NCI-H1417 treated with DMSO at 0.1 percent for 48 hours (cell line): ENCODE measurements at places on chromosomes 12 and 14.

- no peak for DNase-seq
Measured at GRCh38 chr12:46217541-46218321, 51.1 kb downstream of the SLC38A1 start.

DNA sequence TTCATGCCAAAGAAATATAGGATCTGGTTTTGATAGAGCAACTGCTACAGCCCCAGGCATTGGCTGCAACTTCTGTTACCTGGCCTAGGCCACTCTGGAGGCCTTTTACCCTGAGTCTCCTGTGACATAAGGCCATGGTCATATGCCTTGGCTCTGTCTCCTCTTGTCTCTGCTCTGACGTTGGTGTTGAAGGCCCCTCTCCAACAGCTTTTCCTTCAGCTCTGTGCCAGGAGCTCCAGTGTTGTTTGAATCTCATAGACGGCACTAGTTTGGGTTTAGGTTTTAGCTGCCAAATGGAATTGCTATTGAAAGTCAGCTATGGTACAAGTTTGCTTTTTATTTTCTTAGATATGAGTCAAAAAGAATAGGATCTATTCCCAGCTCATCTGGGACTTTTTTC is 41.1 kb downstream of the TTLL5 start:
- no peak for DNase-seq

DNA sequence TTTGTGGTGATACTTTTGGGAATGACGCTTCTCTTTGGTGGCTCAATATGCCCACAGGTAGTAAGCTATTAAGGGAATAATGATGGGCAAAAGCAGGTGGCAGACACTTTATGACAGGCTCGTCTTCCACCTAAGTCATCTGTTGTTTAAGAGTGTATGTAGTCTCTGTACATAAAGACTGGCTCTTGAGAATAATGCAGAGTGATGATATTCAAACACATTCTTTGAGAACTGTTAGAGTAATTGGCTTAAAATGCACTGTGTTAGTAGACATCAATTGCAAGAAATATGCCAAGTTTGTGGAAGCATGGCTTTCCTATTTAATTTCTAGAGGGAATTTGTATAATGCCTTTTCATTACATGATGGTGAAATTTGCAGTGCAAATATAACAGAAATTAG is 694.8 kb upstream of the MIS18BP1 start:
- no peak for DNase-seq

DNA sequence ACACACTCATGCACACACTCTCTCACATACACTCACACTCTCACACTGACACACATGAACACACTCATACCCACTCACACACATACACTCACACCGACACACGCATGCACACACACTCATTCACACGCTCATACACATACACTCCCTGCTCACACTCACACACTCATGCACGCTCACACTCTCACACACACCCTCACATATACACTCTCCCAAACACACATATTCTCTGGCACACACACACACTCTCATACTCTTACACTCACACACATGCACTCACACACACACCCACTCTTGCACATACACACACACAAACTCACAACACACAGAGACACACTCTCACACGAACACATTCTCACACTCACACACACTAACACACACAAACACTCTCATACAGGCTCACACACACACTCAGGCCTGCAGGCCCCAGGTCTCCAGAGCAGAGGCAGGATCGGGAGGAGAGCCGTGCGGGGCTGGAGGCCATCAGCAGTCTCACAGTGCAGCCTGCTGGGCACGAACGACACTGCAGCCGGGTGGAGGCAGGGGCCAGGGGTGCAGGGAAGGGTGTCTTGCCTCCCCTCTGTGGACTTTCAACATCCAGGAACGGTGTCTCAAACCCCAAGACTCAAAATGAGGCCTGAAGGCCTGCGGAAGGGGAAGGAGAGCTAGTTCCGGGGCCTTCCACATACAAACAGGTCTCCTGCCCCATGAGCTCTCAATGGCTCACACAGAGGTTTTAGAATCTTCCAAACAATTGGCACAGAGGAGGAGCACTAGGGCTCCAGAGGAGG is 148.7 kb downstream of the ANO2 start:
- no peak for DNase-seq

- no peak for DNase-seq
Measured at GRCh38 chr14:75648066-75648838, 12.4 kb downstream of the ERG28 start.

- no peak for DNase-seq
Measured at GRCh38 chr12:105109465-105110212, 2.1 kb downstream of the WASHC4 start.

- DNase-seq: no peak
Measured at GRCh38 chr14:52071675-52072074, 2.8 kb upstream of the NID2 start.

DNA sequence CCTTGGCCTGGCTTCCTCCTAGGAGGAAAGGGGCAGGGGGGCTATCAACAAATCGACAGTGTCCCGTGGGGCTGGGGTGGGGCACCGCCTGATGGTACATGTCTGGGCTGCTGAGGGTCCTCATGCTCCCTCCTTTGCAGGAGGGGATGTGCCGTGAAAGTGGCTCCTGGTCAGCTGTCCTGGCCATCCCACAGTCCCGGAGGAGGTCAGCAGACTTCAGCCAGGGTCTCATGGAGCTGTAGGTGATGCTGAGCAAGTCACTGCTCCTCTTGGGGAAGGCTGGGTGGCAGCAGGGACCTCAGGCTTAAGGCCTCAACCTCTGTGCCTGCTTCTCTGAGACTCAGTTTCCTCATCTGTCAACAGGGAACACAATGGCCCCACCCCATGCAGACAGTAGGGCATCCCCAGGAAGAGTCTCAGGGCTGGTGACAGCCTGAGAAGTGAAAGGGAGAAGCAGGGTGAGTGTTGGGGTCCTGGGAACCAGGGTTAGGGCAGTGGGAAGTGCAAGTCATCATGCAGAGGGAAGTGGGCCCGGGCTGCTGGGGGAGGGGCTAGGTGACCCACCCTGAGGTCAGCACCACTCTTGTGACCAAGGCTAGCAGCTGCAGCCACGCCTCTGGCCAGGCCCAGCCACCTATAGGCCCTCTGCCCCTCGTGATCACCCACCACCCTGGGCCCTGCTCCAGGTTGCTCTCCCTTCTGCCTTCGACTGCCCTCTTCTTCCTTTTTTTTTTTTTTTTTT is 4.4 kb upstream of the TNFAIP2 start:
- DNase-seq: no peak

- no peak for DNase-seq
Measured at GRCh38 chr14:98769326-98769725, 502.7 kb downstream of the BCL11B start.

GRCh38 chr12:101695706-101696105 is 1.7 kb upstream of the CHPT1 start:
- no peak for DNase-seq

- DNase-seq: no peak
Measured at GRCh38 chr12:112350593-112351592, 31.3 kb downstream of the HECTD4 start.

GRCh38 chr12:467591-467990 is 7.9 kb downstream of the B4GALNT3 start:
- no peak for DNase-seq

DNA sequence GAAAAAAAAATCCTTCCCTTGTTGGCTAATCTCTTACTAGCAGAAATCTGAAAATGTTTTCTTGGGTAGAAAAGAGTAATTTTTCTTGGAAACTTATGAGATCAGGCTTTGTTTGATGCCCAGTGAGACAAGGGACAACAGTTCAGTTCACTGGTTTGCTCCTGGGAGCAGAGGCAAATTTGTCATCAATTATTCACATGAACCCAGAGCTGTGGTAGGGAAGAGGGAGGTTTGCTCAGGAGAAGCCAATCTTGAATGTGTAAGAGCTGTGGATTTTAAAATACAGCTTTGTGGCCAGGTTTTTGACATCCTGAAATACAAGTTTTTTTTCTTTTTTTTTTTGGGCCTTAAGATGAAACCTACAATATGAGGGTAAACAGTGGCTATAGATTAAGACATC is 426.6 kb downstream of the ATP23 start:
- no peak for DNase-seq

- no peak for DNase-seq
Measured at GRCh38 chr14:67428501-67429031, 16.6 kb upstream of the PLEK2 start.

DNA sequence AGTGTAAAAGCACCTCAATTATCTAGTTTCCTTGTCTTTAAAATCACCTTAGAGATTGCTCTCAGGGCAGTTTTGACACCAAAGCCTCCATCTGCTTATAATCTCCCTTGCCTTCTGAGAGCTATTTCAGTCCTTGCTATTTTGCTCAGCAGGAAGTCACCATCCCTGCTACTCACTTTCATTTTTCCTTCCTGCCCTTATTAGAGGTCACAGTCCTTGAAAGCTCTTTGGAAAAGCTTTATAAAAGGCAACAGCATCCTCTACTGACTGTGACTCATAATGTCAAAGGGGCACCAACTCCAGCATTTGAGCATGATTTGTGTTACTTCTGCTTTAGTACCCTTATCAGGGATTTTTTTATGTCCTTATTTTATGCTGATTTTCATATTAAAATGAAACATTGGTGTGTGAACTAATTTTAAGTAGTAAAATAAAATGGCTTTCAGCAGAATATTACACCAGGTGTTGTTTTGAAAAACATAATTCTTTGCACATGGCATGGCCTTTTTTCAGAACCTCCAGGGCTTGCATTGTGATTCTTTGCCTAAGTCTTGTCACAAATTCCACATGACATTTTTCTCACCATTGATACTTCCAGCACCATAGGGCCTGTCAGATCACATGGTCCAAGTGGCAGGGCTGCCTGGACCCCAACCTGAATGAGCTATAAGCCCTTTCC is 213.0 kb downstream of the ADAMTS20 start:
- DNase-seq: peak; percentile 69

GRCh38 chr12:50620978-50621360 is 116.2 kb downstream of the DIP2B start:
- DNase-seq: no peak

GRCh38 chr14:23550812-23551265 is 726 bp downstream of the ZFHX2 start:
- no peak for DNase-seq

GRCh38 chr12:42701084-42701483 is 111.5 kb upstream of the PRICKLE1 start:
- DNase-seq: no peak

GRCh38 chr12:111626230-111626629 is 27.1 kb upstream of the ATXN2 start:
- no peak for DNase-seq

- no peak for DNase-seq
Measured at GRCh38 chr14:97393244-97393643, 596.1 kb downstream of the VRK1 start.

DNA sequence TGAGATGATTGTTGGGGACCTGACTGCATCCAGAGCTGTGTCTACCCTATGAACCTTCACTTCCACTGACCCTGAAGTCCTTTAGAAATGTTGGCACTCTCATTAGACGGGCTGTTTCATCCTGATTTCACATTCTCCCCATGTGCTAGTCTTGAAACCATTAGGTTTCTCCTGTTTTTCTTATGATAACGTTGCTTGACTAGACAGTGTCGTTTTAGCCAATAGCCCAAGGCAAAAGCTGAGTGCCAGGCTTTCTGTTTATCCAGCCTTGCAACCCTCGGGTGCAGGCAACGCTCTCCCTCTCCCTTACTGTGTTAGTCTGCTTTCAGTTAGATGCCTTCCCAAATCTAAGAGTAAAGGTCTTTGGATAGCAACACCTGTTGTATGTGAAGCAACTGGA is 30.1 kb downstream of the DACT1 start:
- no peak for DNase-seq

- DNase-seq: no peak
Measured at GRCh38 chr14:50001999-50002925, 109.4 kb downstream of the ARF6 start.

DNA sequence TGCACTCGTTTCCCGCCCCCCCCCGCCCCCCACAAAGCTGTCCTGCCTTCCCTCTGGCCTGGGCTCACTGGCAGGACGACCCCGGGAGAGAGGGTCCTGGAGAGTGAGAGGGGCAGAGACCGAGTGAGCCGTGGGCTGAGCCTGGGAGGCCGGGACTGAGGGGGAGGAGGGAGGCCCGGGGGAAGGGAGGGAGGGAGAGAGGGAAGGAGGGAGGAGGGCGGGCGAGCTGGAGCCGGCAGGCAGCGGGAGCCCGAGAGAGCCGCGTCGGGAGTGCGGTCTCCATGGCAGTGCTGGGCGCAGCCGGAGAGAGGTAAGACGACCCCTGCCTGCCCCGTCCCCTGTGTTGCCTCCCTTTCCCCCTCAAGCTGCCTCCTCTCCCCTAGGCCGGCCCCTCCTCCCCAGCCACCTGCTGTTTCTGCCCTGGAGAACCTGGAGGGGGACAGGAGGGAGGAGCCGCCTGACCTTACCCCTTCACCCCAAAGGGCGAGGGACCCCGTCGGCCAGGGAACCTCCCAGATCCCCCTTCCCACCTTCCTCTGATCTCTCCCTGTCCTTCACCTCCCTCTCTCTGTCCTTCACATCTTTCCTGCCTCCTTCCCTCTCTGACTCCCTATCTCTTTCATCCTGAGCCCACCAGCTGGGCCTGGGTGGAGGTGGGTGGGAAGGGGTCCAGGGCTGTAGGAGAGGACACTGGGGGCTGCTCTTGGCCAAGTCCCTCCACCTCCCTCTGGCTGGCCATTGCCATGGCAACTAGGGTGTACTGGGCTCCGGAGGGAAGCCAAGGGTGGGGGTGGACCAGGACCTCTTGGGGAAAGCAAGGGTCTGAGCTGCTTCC is at the start of gene GPR162:
Gene GPR162 (plus strand): TSS at position 231 of the 835 bp plus-strand sequence. CDS start 2,078 bp downstream, outside the sequence.
- DNase-seq: no peak

DNA sequence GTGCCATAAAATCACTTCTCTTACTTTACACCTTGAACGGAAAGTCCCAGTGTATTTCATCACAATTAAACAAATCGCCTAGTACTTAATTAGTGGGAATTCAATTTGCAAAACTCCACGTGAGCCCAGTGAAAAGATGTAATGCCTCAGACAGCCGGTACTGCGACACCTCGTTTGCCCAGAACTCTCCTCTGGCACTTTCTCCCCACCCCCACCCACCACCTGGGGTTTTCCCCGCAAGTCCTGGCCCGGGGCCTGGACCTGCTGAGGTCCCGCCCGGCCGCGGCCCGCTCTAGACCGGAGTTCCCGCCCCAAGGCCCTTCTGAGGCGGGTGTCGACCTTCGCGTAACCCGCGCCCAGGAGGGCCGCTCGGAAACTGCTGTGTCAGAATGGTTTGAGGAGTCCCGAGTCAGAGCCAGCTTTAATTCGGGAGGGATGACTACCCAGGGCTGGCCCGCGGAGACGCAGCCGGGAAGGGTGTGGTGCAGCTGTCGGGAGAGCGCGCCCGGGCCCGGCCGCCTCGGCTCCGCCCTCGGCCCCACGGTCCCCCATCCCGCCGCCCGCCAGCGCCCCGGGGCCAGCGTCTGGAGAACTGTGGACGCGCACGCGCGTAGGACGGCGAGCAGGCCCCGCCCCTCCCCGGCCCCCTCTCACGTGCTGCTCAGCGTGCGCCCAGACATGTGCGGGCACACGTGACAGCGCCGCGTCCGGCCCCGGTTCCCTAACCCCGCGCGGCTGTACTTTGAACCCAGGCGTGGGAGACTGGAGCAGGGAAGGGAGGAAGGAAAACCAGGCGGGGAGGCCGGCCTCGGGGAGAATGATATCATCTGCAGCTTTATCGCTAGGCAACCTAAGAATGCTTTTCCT is 10.8 kb downstream of the BHLHE41 start:
- DNase-seq: peak; percentile 61

- no peak for DNase-seq
Measured at GRCh38 chr12:27012239-27012981, 1.8 kb downstream of the TM7SF3 start.

- DNase-seq: no peak
Measured at GRCh38 chr14:57482120-57482519, 11.5 kb downstream of the CCDC198 start.
